ENCODE measurements at places on chromosomes 13 and 19.

- DNase-seq, result no peak
Measured at GRCh38 chr13:101579281-101579802, 126.9 kb downstream of the ITGBL1 start.

DNA sequence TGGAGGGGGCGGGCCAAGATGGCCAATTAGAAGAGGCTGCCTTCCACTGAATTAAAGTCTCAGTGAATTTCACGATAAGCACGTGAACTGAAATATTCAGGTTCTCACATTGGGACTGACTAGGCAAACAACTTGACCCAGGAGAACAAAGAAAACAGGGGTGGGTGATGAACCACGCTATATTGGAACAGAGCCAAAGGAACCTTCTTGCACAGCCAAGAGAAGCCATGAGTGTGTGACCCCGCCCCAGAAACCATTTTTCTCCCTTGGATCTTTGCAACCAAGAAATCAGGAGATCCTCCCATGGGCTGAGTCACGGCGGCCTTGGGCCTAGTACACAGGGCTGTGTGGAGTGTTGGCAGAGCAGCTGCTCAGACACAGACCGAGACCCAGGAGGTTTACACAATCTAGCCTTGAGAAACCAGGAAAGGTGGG is 36.8 kb downstream of the ERICH4 start:
- DNase-seq, result no peak

DNA sequence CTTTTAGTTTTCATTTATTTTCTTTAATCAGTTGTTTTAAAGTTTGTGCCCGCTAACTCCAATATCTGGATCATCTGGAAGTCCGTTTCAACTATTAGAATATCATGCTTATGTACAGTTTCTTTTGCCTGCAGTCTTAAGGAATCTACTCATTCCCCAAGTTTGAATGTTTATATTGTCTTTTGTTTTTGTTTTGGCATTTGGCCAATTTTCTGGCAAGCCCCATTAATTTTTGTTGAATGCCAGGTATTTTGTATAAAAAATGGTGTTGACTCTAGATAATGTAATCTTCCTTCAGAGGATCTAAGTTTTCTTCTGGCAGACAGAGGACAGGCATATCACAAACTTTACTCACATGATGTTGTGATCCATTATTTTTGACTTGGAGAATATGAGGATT is 11.1 kb upstream of the ZNF235 start:
- no peak for DNase-seq

DNA sequence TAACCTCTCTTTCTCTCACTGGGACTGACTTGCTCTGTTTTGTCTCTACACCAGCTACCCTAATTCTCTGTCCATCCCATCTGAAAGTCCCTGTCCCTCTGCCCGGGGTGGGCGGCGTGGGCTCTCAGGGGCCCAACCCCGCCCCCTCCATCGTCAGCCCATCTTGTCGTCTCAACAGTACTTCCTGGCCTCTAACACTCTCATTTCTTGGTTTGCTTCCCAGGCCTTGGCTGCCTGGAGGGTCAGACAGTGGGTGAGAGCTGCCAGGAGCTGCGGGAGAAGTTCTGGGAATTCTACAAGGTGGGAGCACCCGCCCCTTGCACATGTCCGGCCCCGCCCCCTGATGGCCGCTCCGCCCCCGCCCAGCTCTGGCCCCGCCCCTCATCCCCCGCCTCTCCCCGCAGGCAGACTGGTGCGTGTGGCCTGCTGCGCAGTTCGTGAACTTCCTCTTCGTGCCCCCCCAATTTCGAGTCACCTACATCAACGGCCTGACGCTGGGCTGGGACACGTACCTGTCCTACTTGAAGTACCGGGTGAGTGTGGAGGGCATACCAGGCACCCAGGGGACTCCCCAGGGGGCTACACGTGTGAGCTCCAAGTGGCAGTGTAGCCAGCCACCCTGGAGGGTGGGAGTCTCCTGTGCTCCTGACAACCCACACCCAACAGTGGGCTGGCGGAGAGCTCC is 1.7 kb downstream of the MPV17L2 start:
- no peak for DNase-seq

DNA sequence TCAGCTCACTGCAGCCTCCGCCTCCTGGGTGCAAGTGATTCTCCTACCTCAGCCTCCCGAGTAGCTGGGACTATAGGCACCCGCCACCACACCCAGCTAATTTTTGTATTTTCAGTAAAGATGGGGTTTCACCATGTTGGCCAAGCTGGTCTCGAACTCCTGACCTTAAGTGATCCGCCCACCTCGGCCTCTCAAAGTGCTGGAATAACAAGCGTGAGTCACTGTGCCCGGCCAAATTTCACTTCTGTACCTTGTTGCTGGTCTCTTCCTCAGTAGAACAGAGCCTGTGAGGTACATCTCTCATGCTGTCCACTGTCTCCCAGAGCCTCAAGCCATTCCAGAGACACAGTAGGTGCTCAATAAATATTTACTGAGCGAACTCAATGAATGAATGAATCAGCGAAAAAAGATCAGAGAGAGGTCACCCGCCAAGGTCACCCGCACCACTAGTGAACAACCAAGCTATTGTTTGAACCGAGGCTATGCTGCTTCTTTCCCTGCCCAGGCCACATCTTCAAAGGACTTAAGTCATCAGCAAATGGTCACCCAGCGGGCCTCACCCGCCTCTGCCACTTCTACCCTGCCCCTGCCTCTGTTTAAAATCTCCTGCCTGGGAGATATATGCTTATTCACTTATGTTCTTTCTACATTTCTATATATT is 9.3 kb downstream of the TMEM143 start:
- DNase-seq, result no peak
